Activated naive CD8-positive, alpha-beta T cell treated with anti-CD3 and anti-CD28 coated beads, Interleukin-2, amount 50 U/mL, for 16 hours (primary cell): ENCODE measurements at places on chromosomes 2 and 18.

DNA sequence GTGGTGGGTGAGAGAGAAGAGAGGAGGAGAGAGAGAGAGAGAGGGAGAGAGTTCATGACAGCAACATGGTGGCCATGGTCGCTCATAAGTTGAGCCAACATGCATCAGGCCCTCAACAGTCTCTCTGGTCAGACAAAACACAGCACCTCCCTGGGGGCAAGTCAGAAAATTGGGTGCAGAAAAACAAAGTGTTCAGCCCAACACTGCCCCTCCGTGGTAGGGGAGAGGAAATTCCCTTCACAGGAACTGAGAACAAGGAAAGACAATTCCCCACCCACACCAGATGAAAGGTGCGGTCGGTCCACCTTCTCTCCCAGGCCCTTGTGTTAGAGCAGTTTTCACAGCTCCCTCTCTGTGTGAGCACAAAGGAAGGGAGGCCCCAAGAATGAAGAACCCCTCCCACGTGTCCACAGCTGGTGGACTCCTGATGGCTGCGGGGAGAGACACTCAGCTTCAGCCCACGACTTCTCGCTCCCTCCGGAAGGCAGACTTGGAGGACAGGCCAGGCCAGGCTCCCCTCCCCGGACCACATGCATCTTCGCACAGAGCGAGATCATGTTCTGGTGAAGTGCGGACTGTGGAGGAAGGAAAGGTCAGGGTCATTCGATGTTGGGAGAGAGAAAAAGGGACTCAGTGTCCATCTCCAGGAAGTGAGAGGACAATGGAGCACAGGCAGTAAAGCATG, 181.7 kb downstream of the ANAPC1 start:
- no peak for DNase-seq

DNA sequence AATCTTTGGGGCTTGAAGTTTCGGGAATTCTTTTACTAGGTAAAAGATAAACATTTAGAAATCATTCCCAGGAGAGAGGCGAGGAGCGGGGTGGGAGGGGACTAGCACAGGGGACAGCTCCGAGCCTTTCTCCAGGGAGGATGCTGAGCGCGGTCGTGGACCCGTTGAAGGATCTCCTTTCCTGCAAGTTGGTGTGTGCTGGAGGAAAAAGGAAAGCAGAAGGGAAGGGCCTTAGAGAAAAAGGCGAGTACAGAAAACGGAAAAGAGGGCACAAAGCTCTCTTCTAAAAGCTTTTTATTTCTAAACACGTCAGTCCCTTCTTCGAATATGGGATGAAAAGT, 640 bp downstream of the SLC39A6 start:
- DNase-seq = no peak

- no peak for DNase-seq
Measured at GRCh38 chr2:68971591-68972231, 2.7 kb upstream of the GKN1 start.

DNA sequence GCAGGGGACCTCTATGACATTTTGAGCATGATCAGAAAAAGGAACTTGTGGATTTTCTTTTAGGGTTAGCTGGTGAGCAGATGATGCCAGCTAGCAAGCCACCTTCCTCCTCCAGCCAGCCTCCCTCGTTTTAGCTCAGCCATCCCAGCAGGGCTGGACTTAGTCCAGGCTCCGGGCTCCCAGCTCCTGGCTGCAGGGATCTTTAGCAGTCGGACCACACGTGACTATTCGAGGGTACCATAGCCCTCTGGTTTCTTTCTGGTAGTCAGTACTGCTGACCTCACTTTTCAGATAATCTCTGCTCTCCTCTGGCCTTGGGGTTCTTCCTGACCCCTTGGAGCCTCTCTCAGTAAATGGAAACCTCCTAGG, 31.8 kb downstream of the NCK2 start:
- DNase-seq = no peak

DNA sequence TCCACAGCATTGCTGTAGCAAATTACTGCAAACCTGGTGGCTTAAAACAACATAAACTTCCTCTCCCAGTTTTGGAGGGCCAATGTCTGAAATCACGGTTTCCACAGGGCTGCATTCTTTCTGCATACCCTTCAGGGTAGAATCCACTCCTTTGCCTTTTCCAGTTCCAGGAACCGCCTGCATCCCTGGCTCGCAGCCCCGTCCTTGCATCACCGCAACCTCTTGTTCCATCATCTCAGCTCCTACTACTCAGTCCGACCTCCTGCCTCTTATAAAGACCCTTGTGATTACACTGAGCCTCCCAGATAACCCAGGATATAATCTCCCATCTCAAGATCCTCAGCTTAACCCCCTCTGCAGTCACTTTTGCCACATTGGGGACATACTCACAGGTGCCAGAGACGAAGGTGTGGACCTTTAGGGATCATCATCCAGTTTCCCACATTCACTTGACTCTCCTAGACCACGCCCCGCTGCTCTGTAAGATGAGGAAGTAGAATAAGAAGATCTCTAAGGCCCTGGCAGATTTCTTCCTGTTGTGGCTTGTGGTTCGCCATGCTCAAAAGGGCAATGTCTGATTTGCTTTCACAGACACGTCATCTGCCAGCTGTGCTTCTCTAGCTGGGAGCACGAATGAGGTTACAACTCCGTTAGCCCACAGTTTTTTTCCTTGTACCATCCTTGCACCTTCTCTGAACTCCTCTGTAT, 103.6 kb upstream of the AGAP1 start:
- DNase-seq = no peak

DNA sequence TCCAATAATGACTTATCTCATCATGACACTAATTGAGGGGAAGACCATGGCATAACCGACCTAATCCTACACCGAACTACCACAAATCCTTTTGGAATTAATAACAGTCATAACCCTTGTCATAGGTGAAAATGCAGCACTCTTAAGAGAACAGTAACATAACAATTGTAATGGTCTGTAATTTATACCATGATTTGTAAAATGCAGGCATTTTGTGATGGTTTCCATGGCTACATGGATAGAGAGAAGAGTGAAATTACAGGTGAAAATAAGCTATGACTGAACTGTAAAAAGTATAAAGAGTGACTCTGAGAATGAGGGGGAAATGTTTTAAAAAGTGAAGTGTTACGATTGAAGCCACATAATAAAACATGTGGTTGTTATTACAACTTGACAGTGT, 494.1 kb upstream of the SLC39A10 start:
- no peak for DNase-seq

- no peak for DNase-seq
Measured at GRCh38 chr18:4181882-4182568, 273.1 kb downstream of the DLGAP1 start.

- no peak for DNase-seq
Measured at GRCh38 chr2:797993-798392, 120.8 kb upstream of the TMEM18 start.

- no peak for DNase-seq
Measured at GRCh38 chr2:203870481-203870880, 2.9 kb downstream of the CTLA4 start.
